ENCODE measurements at places on chromosomes 16 and 17. TPM values are rescaled to one million over a fixed set of nuclear protein-coding genes. Genes with fewer than 3 reads are reported as not detected.

The KCNG4 gene
- not detected for total RNA-seq

The CDH11 gene
- not detected for total RNA-seq

The TEX19 gene
- 1.8 TPM for total RNA-seq

The PRCD gene
- total RNA-seq, result 15.9 TPM

The ASPA gene
- total RNA-seq, result not detected

The STAT5B gene
- 46.7 TPM for total RNA-seq

The FBXL16 gene
- total RNA-seq, result 0.42 TPM

The ALOX15 gene
- 1.8 TPM for total RNA-seq

The PIK3R6 gene
- not detected for total RNA-seq

The KRTAP16-1 gene
- not detected for total RNA-seq

The OR4D1 gene
- not detected for total RNA-seq

The TPPP3 gene
- total RNA-seq, result not detected

The CCL7 gene
- total RNA-seq, result not detected

The KIF2B gene
- not detected for total RNA-seq

The NPIPA3 gene
- 1.8 TPM for total RNA-seq

The IGF2BP1 gene
- 46.4 TPM for total RNA-seq

The ZNF385C gene
- total RNA-seq, result 0.26 TPM

The KCNJ12 gene
- total RNA-seq, result 0.17 TPM

The NOL3 gene
- 4.1 TPM for total RNA-seq

The HCRT gene
- total RNA-seq, result not detected
